ENCODE measurements at places on chromosomes 12 and 14.

GRCh38 chr14:64502456-64502855 lies 1.2 kb downstream of the ZBTB25 start:
- DNase-seq = no peak

DNA sequence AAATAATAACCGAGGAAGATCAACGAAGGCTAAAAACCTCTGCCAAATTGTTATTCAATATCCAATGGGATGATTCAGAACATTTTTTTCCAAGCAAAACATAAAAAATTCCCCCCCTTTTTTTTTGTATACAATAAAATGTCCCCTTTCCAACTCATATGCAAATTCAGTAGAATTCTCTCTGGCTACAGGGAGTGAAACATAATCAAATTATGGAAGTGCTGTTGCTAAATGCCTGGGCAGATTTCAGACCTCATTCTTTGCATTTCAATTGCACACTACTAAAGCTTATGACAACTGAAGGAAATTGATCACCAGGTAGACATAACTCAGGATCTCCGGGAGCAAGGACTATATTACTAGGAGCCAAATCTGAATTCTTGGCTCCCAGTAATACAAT lies 51.0 kb downstream of the LMNTD1 start:
- no peak for DNase-seq

DNA sequence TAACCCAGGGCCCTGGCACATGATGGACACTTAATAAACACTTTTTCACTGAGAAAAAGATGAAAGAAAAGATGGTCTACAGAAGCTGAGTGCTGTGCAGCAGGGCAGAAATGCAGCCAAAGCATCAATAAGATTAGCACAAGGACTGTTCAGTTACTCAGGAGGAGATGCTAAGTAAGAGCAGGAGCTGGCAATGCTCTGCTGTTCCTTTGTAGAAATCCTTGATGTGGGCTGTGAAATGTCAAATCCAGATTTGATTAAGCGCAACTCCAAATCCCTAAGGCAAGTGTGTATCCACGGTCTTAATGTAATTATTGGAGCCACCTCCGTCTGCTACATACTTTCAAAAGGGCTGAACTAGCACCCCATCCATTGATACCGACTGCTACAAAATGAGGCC lies 151.8 kb upstream of the BTG1 start:
- DNase-seq = no peak

GRCh38 chr14:57533214-57533613 lies 39.6 kb upstream of the CCDC198 start:
- no peak for DNase-seq

DNA sequence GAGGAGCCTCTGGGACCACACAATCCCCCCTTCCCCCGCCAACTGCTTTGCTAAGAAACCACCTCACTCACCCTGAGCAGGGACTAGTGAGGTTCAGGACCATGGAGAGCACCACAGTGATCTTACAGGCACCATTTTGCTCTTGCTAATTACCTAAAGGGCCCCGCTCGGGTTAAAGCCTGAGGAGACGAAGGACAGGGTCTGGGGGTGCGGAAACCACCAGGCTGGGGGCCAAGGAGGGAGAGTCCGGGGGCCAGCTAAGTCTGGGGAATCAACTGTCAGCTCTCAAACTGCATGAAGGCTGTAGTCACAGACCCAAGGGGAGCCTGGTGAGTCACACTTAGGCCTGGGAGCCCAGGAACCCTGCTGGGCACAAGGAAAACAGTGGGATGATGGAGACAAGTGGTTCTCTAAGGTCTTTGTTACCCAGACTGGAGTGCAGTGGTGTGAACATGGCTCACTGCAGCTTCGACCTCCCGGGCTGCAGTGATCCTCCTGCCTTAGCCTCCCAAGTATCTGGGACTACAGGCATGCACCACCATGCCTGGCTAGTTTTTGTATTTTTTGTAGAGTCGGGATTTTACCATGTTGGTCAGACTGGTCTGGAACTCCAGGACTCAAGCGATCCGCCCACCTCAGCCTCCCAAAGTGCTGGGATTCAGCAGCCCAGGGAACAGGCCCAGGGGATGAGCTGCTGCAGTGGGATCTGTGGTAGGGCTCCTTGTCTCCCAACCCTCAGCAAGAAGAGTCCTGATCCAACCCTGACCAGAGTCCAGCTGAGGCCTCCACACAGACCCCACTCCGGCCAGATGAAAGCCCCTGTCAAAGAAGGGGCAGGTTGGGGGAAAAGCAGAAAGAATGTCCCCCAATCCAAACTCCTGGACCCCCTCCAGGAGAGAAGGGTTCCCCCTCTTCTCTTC lies 98.8 kb downstream of the CALM1 start:
- DNase-seq = no peak

DNA sequence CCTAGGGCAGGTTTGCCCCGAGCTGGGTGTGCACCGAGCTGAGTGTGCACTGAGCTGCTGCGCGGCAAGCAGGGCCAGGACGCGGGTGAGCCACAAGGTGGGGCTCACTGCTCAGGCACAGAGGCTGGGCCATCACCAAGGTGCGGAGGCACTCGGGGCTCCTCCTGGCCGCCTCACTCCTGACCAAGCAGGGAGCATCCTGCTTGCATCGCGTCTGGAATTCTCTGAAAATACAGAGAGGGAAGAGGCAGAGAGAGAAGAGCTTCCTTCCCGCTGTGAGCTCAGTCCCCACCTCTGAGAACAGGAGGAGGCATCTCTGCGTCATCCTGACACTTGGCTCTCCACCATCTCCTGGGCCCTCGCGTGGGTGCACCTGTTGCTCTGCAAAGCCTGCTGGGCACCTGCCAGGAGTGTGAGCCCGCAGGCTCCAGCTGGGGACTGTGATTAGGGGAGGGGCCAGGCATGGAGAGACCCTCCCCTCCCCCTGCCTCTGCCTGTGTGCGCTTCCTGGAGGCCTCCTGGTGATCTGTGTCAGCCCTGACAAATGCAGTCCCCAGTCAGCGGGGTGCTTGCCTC lies 116.3 kb downstream of the GLT1D1 start:
- DNase-seq = no peak

DNA sequence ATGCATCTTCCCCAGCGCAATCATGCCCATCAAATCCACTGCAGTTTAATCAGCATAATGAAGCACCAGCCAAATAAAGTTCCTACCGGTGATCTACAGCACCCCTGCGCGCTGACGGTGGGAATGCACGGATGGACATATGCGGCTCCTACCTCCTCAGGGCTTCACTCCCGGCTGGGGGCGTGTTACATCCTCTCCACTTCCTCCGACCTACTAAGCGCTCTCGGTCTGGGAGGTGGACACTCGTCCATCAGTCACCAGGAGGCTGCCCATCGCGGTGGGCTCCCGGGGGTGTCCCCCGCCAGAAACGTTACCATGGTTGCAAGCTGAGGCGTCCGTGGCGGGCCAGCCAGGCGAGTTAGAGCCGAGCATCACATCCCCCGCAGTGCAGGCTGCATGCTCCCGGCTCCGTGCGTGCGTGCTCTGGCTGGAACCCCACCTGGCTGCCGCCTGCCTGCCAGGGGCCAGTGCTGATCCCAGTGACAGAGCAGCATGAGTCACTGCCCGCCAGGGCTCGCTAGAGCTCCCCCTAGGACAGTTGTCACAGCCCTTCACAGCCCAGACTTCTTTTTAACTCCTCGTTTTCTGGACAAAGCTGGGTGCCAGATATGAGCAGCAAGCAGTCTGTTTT lies 73.0 kb downstream of the CIT start:
- no peak for DNase-seq
